ENCODE measurements at places on chromosomes 7 and 10.

GRCh38 chr7:101770466-101770865 is 47.0 kb upstream of the CUX1 start:
- no peak for DNase-seq

DNA sequence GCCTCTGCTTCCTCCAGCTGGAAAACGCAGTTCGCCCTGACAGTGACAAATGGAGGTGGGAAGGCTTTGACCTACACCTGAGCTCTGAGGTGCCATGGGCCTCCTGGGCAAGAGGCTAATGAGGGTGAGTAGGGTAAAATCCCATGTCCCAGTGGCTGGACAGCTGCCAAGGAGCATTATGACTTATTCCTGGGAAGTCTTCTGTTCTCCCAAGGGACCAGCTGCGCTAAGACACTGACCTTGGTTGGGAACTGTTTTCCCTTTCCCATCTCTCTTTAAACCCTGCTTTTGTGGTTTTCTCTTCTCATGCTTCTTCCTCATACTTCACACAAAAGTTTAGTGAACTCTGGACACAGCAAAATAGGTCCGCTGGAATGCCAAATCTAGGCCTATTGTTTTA is 72.6 kb downstream of the COPG2 start:
- no peak for DNase-seq

DNA sequence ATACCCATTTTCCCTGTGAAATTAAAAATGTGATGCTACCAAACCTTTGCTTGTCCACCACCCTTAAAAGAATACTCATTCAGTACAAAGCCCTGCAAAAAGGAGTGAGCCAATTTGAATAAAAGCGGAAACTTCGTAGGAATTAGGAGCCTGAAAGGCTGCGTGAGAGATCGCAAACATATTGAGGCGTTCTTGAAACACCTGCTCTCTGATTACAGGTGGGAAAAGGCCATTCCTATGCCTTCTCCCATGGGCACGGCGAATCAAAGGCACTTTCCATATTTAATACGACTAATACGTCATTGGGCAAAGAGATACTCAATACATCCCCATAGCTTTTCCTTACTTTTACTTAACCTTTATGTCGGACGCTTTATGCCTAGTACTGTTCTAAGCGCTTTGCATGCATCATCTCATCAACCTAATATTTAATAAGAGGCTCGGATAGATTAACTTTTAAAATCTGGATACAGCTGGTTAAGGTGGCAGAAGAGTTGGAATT is 30.9 kb upstream of the KMT2E start:
- DNase-seq: no peak

DNA sequence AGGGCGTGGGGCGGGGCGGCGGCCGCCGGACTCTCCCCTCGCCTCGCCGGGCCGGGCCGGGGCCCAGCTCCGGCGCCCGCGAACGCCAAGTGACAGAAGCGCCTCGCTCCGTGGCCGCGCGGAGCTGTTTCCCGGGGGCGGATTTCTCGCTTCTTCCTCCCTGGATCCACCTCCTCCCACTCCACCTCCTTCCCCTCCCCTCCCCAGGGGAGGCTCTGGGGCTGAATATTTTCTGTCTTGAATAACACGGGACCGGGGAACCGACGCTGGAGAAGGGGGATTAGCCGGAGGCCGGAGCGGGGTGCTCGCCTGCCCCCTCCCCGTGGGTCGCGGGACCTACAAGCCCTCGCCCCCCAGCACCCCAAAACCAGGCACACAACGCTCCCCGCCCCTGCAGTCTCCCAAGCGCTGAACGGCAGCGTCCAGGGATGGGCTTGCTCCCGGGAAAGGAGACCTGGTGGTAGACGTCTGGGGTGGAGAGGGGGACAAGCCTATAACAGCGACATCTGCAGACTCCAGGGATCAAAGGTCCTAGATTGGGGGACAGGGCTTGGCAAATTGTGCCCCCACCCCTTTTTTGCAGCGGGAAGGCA is at the start of gene ARHGAP21:
Gene ARHGAP21 (minus strand): TSS at position 100 of the 593 bp plus-strand sequence. CDS start 1,988 bp downstream, outside the sequence.
- peak; percentile 89 for DNase-seq

DNA sequence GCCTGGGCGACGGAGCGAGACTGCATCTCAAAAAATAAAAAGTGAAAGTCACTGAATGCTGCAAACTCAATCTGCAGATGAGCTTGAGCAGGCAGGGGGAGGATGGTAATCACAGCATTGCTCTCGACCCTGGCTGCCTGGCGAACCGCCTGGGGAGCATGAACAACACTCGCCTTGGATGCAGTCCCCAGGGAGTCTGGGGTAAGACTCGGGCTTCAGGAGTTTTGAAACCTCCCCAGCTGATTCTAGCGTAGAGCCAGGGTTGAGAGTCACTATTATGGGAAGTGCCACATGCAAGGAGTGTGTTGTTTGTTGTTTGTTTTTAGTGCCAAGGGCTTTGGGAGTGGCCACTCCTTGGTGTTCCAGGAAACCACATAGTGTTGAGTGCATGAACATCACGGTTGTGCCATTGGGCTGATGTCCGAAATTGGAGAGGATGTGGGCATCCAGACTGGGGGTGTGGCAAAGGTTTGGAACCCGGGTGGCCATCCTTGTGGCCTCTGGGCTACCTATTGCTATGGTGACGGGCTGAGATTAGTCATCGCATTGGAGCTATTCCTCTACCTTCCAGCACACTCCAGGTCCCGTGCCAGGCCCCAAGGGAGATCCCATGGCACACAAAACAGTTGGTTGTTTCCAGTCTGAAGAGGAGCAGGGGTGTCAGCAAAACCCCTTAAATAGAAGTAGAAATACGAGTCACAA is 92.6 kb downstream of the RGS10 start:
- DNase-seq: no peak

GRCh38 chr10:1563028-1563427 is 174.3 kb downstream of the ADARB2 start:
- no peak for DNase-seq

DNA sequence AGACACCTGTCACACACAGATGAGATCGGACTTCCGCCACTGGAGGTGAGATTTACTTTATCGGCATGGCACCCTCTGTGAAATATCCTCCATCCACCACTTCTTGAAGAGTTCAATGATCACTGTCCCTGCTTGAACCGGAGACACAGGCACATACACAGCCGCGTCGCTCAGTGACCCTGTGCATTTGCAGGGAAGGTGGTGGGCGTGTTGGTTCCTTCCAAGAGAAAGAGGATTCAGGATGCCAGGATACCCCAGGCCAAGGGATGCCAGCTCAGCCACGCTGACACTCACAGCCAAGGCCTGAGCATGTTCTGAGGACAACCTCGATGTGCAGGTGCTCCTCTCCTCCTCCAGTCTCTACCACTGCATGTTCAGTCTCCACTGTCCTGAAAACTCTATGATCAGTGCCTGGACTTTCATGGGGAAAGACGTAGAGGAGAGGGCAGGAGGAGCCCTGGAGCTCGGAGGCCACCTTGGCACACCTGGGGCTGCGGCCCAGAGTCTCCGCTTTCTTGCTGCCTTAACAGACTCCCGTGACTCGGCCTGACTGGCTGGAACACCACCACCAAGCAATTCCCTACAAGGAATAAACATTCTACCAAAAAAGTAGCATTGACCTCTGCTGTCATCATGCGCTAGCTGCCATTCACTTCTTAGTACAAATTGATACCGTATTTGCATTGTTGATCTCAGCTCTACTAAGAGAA is 115.2 kb downstream of the TCERG1L start:
- no peak for DNase-seq

DNA sequence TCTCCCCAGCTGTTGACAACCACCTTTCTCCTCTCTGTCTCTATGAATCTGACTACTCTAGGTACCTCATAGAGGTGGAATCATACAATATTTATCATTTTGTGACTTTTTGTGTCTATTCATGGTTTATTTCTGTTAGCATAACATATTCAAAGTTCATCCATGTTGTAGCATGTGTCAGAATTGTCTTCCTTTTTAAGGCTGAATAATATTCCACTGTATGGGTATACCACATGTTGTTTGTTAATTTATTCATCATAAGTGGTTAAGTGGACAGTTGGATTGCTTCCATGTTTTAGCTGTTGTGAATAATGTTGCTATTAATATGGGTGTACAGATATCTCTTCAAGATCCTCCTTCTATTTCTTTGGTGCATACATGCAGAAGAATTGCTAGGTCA is 69.9 kb upstream of the COMTD1 start:
- no peak for DNase-seq

DNA sequence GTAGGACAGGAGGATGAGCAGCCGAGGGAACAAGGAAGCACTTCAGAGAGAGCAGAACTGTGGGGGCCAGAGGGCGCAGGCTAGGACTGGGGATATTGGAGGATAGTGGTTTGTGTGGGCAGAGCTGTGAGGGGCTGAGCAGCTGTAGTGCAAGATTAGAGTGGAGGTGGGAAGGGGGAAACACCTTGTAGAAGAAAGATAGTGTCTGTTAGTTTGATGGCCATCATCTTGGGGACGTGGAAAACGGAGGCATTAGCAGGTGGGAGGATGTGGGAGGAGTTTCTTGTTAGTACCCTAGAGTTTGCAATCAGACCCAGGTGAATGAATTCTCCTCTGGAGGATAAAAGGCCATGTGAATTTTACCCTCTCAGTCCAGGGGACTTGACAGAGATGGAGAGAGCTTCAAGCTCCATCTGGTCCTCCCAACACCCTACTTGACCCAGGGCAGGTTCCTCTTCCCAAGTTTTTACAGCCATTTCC is 34.0 kb downstream of the PRSS2 start:
- no peak for DNase-seq

DNA sequence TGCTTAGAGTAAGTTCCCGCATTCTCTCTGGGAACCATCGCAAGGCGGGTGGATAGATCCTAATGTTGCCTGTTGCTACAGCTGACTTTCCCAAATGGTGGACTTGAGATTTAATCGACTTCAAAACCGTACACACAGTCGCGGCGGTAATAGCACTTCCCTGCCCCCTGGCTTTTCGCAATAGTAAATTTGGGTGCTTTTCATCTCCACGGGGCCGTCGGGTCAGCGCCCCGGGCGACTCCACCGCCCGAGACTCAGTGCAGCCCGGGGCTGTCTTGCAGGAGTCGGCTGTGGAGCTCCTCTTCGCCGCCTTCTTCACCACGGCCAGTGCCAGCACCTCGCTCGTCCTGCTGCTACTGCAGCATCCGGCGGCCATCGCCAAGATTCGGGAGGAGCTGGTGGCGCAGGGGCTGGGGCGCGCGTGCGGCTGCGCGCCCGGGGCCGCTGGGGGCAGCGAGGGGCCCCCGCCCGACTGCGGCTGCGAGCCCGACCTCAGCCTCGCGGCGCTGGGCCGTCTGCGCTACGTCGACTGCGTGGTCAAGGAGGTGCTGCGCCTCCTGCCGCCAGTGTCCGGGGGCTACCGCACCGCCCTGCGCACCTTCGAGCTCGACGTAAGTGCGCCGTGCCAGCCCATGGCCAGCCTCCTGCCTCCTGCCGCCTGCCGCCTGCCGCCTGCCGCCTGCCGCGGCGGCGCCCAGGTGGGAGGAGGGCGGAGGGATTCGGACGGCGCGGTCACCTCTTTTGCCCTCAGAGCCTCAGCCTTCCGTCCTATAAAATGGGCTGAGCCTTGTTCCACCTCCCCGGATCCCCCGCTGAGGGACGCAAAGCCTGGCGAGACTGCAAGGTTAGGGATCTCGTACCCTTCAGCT is 5.3 kb downstream of the CYP26C1 start:
- no peak for DNase-seq

DNA sequence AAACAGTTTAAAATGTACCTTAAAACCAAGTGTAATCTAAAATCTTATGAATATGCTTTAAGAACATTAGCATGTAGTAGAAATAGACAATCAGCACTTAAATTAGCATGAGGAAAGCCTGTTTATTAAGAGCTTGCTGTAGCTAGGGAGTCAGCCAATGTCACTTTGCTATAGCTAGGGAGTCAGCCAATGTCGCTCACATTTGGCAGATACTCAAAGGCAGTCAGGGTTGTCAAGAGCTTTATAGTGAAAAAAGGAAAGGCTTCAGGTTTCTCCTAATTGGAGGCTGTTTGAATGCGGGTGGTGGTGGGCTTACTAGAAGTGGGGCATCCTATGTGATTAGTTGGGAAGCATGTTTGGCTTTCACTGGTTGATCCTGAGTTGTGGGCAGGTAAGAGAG is 226.2 kb upstream of the DGKB start:
- DNase-seq: no peak

DNA sequence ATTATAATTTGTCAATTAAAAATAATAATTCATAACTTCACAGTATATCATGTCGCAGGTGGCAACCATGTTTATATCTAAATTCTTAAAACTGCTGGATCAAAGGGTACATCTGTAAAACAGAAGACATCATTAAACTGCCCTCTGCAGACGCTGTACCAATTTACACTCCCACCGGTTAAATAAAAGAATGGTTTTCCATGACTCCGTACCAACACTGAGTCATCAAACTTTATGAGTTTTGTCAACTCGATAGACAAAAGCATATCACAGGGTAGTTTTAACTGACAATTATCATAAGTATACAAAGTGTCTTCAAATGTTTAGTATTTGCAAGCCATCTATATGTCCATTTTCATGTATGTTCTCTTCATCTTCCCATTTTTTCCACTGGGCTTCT is 5.7 kb upstream of the GSTK1 start:
- no peak for DNase-seq

DNA sequence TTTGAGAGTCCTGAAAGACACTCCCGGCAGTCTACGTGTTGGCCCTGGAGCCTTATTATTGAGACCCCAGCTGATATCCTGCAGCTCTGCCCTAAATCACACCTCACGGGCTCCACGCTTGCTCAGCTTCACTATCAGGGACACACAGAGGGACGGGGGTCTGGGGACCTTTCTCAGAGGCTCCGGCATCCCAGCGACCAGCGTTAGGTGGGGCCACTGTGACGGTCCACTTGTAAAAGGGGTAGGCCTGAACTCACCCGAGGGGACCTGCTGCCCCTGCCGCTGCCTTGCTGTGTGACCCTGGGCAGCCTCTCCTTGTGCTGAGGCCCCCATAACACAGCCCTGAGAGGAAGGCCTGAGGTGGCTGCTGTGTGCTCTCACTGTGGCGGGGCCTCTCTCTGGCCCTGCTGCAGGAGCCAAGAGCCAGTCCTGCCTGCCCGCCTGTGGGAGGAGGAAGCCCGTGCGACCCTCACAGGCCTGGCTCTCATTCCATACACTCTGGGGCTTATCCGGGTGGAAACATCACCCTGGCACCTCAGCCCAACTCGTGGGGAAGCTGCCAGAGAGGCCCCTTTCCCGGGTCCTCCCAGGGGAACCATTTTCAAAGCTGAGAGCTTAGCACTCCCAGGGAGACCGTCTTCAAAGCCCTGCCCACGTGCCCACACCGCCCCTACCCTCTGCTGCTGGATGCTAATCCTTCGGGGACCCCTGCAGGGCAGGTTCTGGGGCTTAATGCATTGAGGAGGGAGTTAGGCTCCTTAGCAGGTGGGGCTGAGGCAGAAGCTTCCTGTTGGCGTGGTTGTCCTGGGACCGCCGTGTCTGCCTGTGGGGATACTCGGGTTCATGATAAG is 21.7 kb downstream of the AQP1 start:
- no peak for DNase-seq

DNA sequence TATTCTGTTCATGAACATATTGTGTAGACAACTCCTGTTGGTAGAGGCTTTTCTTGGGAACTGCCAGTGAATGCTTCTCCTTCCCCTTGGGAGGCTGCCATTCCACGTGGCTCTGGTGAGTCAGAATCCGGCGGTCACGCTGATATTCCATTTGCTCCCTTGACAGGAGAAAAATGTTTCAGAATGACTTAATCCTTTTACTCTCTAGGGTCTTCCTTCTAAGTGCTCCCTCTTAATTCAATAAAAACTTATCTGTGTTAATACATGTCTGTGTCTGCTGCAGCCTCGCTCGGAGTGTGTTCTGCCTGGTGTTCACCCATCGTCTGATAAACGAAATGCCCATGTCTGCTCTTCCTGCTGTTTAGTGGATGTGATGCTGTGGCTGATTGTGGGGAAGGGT is 278.6 kb downstream of the ARHGAP12 start:
- peak; percentile 71 for DNase-seq

- no peak for DNase-seq
These were observed 87.2 kb upstream of the DUSP5 start for GRCh38 chr10:110410329-110411046.

GRCh38 chr7:38438970-38439369 is 165.5 kb upstream of the TARP start:
- no peak for DNase-seq

Measured in tongue (tissue), 3 donors.